ENCODE measurements at places on chromosomes 11 and 22. TPM values are rescaled to one million over a fixed set of nuclear protein-coding genes. Genes with fewer than 3 reads are reported as not detected.

Gene SLC22A25
- polyA plus RNA-seq, result not detected

DNA sequence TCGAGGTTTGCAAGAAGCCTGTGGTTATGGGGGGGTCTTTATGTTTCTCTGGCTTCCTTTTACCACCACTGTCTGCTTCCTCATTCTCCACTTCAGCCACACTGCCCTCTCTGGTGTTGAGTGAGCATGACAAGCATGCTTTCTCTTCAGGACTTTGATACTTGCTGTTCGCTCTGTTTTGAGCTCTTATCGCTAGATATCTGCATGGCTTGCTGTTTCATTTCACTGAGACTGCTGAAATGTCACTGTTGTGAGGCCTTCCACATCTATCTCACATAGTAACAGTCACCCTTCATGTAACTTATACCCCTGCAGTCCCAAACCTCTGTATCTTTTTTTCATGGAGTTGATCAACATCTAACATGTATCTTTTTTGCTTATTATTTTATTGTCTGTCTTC is 59.8 kb downstream of the TMEM135 start:
- DNase-seq, result peak; percentile 29

Gene PARVB
- not detected for polyA plus RNA-seq

- no peak for DNase-seq
These were observed 9.0 kb upstream of the PLAAT2 start for GRCh38 chr11:63572026-63572688.

DNA sequence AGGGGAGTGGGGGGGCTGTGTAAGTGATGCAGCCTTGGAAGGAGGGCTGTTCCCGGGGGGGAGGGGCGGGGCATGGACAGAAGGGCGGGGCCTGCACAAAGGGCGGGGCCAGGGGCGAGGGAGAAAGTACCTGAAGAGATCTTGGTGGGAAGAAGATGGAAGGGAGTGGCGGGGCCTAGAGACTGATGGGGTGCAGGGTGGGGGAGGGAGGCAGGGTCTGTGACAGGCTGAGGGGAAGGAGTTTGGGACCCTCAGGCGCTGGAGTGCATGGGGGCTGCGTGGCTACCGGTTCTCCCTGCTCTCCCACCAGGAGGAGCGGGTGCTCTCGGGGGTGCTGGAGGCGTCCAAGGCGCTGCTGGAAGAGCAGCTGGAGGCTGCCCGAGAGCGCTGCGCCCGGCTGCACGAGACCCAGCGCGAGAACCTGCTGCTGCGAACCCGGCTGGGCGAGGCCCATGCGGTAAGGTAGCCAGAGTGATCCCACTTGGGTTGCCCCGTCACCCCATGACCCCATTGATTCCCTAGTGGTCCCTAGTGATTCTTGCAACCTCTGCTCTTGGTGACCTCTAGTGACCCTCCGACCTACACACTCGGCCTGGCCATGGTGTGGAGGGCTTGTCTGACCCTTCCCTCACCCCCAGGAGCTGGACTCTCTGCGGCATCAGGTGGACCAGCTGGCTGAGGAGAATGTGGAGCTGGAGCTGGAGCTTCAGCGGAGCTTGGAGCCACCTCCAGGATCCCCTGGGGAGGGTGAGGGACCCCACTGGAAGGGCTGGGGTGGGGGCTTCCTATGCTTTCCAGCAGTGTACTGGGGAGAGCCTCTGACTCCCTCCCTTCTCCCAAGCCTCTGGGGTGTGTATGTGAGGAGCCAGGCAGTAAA is 3.1 kb downstream of the CCDC88B start:
- no peak for DNase-seq

GRCh38 chr11:72584293-72584938 is 89.8 kb downstream of the PDE2A start:
- peak; percentile 51 for DNase-seq

- DNase-seq, result no peak
These were observed 724.5 kb upstream of the RAG2 start for GRCh38 chr11:37322333-37323194.

GRCh38 chr11:67640021-67640757 is 626 bp upstream of the TBX10 start:
- peak; percentile 58 for DNase-seq

Gene APOBEC3H
- 3.2 TPM for polyA plus RNA-seq

DNA sequence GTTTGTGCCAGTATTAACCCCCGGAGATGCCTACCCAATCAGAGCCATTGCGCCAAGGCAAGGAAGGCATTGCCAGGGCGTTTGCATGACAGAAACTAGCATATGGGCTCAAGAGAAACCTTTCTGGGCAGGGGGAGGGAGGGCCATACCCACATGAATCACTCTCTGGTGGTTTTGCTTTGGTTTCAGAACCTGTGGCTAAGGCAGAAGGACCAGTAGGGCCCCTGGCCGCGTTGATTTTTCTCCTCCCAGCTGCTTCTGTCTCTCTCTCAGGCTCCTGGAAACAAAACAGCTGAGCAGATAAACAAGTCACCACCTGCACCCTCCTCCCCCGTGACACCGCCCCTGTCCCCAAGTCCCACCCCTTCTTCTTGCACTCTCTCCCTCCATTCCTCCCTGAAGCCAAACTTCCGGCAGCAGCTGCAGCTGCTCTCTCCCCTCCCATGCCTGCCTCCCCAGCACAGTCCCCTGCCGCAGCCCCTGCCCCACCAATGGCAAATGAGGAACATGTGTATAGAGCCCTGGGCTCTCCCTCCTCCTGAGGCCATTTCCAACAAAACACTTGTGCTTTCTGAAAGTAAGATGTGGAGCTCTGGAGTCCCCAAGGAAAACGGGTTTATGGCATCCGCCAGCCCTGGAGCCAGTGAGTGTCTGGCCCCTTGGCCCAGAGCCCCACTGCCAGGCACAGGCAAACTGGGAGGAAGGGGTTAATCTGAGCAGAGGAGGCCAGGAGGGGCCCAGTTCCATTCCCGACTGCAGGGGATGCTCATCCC is 39.0 kb upstream of the ADA2 start:
- peak; percentile 31 for DNase-seq

GRCh38 chr11:72578051-72578450 is 96.2 kb downstream of the PDE2A start:
- DNase-seq, result no peak

DNA sequence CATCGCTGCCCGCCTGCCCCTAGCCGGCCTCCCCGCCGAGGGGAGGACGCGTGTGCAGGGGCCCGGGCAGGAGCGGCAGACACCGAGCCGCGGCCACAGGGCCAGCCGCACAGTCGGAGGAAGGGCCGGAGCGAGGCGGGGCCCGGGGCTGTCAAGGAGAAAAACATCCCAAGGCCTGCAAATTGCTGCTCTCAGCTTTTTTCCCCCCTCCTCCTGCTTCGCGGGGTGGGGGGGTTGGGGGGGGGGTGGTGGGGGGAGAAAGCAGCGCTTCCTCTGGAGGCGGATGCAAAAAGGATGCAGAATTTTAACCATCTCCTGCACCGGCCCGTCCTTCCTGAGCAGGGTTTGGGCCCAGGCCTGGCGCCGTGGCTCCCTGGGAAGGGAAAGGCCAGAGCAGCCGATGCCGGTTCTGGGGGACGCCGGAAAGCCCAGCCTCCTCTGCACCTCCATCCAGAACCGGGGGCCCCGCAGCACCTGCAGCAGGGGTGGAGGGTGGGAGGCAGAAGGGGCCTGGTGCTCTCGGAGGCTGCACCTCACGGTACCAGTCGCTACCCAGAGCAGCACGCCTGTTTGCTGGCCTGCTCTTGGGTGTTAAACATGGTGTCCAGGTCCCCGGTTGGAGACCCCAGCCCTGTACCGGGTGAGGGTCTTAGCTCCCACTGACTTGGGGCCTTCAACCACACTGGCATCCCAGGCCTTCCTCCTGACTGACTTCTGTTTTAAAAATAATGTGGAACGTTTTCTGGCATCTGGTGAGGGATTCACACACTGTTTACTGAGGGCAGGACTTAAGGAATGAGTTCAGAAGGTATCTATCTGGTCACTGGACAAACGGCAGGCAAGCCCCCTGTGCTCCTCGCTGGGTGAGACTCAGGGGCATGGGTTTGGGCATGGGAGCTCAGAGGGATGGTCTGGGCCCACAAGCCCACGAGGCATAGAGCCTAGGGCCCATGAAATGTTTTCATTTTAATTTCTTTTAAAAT is 77.4 kb upstream of the WNT7B start:
- peak; percentile 35 for DNase-seq

Gene JHY
- polyA plus RNA-seq, result 3.4 TPM

DNA sequence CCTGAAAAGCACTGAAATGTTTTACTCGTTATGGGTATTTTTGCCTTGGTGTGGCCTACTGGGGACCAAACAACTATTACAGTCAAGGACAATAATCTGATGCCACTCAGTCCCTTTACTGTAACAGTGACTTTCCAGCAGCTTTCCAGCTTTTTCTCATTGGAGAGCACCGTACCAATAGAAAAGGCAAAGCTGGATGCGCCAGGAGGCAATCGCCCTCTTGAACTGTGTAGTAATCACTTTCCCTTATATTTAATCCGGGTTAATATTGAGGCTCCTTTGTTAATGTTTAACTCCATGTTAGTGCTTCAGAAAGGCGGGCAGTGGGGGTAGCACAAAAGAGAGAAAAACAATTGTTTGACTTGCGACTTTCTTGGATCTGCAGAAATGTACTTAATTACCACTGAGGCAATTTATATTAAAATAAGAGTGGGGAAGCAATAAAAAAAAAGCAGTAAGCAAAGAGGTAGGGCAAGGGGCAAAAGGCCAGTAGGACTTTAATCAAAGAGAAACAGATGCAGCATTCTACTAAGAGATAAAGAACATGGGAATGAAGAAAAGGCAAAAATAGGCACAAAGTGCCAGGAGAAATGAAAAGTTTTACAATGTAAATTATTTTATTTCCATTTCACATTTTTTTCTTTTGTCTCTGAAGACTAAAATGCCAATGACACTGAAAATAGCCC is 81.6 kb downstream of the LRRC4C start:
- no peak for DNase-seq

Gene CCDC188
- polyA plus RNA-seq, result not detected

- no peak for DNase-seq
These were observed 37.5 kb upstream of the CAPRIN1 start for GRCh38 chr11:34013898-34014571.

GRCh38 chr11:31757260-31757835 is 53.8 kb downstream of the PAX6 start:
- DNase-seq, result no peak

Gene ANAPC15
- 90.1 TPM for polyA plus RNA-seq

DNA sequence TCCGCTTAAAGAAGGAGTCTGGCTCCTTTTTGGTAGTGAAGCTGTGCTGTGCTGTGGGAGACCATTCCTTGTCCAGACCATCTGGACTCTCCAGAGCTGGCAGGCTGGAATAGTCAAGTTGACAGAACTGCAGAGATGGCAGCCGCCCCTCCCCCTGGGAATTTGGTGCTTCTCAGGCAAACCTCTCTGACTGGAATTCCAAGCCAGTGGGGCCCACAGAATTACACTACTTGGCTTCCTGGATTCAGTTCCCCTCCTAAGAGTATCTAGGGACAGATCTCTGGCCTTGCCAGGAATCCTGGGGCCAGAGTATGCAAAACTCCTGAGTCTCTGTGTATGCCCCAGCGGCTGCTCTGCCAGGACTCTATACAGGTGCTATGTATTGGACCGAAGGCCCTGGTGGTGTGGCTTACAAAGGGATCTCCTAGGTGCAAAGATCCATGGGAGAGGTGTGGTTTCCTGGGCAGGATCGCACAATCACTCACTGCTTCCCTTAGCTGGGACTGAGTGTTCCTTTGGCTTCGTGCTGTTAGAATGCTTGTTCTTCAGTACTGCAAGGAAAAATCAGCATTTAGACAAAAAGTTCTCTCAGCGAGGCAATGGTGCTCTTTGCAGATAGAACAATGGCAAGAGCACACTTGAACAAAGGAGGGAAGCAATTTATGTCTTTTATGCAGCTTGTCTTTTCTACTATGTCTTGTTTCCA is 86.8 kb downstream of the PRMT3 start:
- DNase-seq, result no peak

GRCh38 chr11:86553265-86553664 is 119.2 kb downstream of the ME3 start:
- DNase-seq, result no peak

DNA sequence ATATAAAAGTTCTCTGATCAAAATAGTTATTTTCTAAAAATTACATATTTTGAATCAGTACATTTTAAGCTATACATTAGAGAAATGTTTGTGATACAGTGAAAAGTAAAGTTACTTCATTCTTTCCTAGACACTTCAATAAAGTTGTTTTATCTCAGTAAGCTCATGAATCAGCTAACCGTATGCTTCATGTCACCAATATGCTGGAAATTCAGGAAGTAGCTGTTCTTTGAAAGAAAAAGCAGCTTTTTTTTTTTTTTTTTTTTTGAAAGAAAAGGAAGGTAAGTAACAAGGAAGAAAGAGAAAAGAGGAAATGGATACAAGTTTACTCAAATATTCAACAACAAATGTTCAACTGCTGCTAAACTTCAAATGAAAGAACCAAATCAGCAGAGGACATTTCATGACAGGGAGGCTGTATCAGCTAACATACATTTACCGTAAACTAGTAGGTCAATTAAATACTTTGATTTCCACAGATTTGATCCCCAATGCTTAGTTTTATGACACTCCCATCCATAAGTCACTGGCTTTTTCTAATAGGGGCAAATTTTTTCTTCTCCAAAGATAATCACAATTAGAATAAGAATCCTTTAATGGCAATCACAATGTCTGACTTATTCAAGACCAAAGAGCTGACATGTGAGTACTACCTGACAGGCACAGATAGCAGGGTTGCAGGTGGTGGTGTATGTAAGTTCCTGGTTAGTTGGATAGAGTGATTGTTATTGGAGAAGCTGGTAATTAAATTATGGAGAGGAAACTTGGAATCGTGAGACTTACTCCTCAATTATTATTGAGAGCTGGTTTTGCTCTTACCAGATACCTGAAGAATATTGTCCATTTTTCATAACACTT is 754 bp downstream of the OR52A1 start:
- no peak for DNase-seq

Gene ARSA
- polyA plus RNA-seq, result 7.2 TPM

GRCh38 chr11:6962673-6963072 is 36.4 kb downstream of the ZNF215 start:
- DNase-seq, result no peak

DNA sequence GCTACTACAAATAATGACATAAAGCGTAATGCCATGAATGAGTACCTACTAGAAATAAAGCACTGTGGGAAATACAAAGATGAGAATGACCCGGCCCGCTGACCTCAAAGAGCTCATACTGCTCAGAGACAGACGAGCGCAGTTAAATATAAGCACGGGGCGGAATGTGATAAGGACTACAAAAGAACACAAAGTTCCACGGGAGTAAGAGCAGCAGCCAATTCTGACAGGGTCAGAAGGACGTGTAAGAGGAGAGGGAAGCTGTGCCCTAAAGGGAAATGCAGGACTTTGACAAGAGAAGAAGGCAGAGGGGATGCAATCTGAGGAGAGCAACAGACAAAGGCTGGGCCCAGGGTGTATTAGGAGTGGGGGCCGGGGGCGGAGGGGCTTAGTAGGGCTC is 314.6 kb downstream of the LARGE1 start:
- no peak for DNase-seq

Gene KRTAP5-10
- not detected for polyA plus RNA-seq

Gene MAP6
- polyA plus RNA-seq, result not detected
